MG63 (cell line): ENCODE measurements at places on chromosomes 4 and X. TPM values are rescaled to one million over a fixed set of nuclear protein-coding genes. Genes with fewer than 3 reads are reported as not detected.

PPP4R3C gene
- total RNA-seq, result not detected in 2 replicates

SHROOM3 gene
- total RNA-seq, result 6.6 and 10.0 TPM in 2 replicates

IL15 gene
- total RNA-seq, result 6.2 and 9.3 TPM in 2 replicates

TAF7L gene
- 1.1 and 5.0 TPM in 2 replicates for total RNA-seq

NAP1L3 gene
- total RNA-seq, result 0.03 TPM in 1 of 2 replicates, not detected in the other

C4orf50 gene
- total RNA-seq, result not detected in 2 replicates

IDS gene
- total RNA-seq, result 3.6 and 11.6 TPM in 2 replicates

TREX2 gene
- 12.0 TPM in 1 of 2 replicates, not detected in the other for total RNA-seq

CXCL11 gene
- 0.66 and 1.3 TPM in 2 replicates for total RNA-seq
